Activated T-helper 9 cell treated with anti-CD3 and anti-CD28 coated beads, Interleukin-2, amount 50 U/mL, for 16 hours (primary cell): ENCODE measurements at places on chromosomes 2 and 18.

DNA sequence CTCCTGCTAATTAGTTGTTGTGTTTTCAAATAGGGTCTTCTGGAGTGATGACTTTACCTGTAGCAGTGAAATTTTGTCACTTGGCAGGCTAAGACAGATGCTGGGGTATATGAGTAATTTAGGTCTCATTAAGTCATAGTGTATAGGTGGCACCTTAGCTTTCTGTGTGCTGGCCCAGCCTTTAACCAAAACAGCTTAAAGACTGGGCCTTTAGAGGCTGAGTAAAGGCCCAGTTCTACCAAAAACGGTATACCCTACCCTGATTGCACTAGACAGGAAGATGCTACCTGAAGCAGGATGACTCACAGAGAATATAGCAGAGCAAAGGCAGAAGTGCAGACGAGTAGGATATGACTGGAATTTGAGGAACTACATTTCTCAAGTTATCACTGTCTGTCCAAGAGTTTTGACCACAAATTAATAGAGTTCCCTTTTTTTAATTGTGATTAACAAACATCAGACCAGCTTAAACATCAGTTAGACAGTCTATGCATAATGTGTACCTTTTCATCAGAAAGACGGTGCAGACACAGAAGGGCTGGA lies 337.9 kb upstream of the SALL3 start:
- no peak for DNase-seq

DNA sequence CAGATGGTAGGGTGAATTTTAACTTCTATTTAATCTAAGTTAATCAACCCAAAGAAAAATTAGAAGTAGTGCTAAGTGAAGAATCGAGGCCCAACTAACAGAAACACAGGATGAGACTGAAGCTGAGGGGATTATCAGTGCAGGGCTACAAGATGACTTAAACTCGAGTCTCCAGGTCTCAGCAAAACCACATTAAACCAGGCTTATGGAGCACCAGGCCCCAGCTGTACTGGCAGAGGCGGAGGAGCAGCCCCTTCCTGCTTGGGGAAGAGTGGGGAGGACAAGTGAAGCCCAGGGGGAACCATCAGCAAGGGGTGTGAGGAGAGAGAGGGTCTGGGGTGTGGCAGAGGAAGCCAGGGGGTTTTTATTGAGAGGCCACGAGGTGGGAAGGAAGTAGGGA lies 135.9 kb upstream of the EPAS1 start:
- DNase-seq: no peak

DNA sequence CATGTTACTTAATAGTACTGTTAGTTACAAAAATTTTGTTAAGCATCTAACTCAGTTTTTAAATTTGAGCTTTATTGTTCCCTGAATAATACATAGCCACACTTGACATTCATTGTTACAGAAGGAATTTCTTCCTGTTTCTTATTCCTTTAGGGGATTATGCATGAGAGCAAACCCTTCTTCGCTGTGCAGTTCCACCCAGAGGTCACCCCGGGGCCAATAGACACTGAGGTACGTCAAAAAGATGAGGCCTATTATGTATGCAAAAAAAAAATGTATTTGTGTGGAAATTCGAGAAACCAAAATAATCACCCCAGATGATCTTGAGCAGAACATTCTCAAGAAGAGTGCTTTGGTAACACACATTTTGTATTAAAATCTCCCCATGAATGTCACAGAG lies 36.3 kb downstream of the CPS1 start:
- DNase-seq: no peak

DNA sequence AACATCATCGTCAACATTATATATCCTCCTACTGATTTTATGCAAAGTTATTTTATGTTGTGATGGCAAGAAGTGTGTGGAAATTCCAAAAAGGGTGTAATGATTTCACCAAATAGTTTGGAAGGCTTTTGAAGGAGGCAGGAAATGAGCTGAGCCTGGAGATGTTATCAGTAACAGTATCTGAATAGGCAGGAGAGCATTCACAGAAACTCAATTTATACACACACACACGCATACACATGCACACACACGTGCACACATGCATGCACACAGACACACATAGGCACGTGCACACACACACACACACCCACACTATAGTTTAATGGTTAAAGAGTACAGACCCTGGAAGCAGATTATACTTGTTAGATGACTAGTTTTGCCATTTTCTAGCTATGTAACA lies 47.3 kb downstream of the ARHGEF4 start:
- DNase-seq: no peak

- DNase-seq: no peak
These were observed 30.1 kb upstream of the THOC1 start for GRCh38 chr18:297936-298335.

DNA sequence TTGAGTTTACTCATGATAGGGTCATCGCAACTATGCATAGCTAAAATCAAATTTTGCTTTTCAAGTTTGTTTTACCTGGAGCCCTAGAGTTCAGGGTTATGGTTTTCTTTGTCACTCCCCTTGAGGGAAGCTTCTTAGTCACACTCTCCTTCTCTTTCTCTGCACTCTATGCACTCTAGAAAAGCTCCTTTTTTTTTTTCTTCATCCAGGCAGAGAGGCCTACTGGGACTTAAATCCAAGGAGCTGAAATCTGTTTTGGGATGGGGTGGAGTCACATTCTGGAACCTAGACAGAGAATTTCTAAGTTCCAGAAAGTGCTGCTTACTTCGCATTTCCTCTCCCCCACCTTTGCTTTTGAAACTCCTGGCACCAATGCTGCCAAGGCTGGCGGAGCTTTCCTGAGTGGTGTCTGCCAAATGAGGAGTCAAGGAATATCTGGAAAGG lies 19.1 kb upstream of the IL18R1 start:
- no peak for DNase-seq

DNA sequence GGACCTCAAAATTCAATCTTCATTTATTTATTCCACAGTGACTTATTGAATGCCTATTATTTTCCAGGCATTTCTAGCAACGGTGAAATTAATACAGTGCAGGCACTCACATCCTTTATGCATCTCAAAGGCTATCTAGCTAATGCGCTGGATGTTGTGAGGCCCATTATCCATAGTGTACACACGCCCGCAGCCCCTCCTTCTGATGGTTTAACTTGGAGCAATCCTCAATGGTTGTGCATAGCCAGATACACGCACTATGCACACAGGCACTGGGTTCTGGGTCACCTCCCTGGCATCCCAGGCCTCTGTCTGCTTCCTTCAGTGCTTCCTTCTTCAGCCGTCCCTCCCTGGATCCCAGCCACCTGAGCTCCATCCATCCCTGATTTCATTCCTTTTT lies 108.5 kb upstream of the BOD1L2 start:
- no peak for DNase-seq

GRCh38 chr2:238046725-238047270 lies 14.0 kb upstream of the SCLY start:
- no peak for DNase-seq

GRCh38 chr2:176356251-176356650 lies 87.0 kb downstream of the MTX2 start:
- no peak for DNase-seq

DNA sequence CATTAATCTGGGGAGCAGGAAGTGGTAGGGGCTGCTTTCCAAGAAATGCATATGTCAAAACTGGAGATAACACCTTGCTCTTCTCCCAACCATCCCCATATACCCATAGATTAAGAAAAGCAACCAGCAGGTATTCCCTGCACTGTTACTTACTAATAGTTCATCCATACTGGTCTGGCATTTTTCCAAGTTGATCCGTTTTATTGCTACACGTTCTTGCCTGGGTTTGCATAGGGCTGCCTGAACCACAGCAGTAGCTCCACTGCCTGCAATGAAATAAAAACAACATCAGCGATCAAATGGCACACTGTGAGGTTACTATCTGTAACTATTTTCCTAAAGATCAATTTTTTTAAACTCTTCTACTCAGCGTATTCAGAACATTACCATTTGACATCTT lies 65.6 kb downstream of the STK39 start:
- no peak for DNase-seq

DNA sequence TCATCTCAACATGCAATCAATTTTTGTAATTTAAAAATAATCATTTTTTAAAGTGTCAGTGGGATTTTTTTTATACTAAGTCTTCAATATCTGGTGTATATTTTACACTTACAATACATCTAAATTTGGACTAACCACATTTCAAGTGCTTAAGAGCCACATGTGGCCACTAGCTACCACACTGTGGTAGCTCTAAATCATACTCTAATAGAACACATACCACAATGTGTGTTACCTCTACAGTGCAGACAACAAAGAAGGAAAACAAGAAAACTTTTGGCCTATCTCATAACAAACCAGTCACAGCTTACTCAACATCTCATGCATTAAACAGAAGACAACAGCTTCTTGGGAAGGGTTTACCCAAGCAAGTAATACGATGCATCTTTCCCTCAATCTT lies 24.5 kb downstream of the PIAS2 start:
- DNase-seq: no peak

- DNase-seq: no peak
These were observed 242.0 kb downstream of the HDAC4 start for GRCh38 chr2:239158641-239159475.

GRCh38 chr18:21183670-21184069 lies 58.4 kb upstream of the GREB1L start:
- DNase-seq: no peak

DNA sequence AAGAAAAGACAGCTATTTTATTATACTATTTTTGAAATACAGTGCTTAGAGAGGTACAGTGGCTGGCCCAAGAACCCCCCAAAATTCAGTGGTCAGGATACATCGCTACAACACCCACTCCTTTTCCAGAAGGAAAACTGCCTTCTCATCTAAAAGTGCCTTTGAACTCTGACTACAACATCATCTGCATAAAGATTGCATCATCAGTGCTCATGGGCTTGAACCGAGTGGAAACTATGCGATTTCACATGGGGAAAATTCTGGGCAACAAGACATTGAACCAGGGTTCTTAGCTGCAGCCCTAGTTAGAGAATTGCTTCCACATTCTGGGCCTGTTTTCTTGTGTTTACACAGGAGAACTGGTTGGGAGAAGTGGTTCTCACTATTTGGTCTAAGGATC lies 294.6 kb upstream of the SLC14A2 start:
- DNase-seq: no peak

DNA sequence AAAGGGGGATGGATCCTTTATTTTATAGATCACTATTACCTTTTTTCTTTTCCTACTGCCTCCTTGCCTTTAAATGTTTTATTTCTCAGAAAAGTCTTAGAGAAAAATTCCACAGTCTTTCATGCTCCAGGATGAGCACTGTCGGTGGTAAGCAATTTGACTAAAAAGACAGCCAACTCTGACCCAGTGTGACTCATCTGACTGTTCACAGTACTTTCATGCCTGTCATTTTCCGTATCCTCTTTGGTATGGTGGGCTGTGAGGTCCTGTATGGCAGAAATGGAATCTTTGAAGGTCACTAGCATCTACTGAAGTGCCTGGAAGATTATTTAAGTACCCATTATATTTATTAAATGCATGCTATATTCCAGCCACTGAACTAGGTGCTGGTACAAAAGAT lies 2.1 kb upstream of the RFTN2 start:
- DNase-seq: no peak

DNA sequence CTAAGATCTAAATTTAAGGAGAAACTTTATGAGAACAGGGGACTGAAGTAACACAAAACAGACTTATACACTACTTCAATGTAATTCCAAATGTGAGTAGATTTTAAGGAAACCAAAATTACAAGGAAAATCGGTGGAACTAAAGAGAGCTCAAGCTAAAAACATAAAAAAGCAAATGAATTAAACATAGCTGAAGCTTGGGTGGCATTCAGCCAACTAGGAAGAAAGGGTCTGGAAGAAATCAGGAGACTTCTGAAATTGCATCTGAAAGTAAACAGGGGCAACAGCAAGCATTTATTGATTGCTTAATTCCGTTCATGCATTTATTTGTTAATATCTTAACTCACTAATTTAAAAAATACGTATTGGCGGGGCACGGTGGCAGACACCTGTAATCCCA lies 727.3 kb upstream of the PKDCC start:
- DNase-seq: no peak

DNA sequence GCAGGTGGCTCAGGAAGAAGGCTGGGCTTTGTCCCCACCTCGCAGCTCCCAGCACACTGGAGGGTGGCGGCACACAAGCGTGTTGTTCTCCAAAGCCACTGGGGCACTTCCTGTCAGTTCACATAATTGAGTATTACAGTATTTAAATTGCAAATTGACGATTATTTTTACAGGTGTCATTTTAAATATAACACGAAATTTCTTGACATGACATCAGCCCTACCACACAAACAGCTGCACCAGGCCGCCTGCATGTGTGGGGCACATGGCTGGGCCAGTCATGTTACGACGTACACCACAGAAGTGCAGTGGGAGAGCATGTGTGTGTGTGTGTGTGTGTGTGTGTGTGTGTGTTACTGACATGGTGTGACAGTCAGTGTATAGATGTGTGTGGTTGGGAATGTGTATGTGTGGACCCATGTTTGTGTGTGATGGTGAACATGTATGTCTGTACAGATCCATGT lies 155.6 kb downstream of the TTC32 start:
- no peak for DNase-seq

GRCh38 chr2:181332044-181332605 lies 125.1 kb upstream of the ITGA4 start:
- no peak for DNase-seq

DNA sequence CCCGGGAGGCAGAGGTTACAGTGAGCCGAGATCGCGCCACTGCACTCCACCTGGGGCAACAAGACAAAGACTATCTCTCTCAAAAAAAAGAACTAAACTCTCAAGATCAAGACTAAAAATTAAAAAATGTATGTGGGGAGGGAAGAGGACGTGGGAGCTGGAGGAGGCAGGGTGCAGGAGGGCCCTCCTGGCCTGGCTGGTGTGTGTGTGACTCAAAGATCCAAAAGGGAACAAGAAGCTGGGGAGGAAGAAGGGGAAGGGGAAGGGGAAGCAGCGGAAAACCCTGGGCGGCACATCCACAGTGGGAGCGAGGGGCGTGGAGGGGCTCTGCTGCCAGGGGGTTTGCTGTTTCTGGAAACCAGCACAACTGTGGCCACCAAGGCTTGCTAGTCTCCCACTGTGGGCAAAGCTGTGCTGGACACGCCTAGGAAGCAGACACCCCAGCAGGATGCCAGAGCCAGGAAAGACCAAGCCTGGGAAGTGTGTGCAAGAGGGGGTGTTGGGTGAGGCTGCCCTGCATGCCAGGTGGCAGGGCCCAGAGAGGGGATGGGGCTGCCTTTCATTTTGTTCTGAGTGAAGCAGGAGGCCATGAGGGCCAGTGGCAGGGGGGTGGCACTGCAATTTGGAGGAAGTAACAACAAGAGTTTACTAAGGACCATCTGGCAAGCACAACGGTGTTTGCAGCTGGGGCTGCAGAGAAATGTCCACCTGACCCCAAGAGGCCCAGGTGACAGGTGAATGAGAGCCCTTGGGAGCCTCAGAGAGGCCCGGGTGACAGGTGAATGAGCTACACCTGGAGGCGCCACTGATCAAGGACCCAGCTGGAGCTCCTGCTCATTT lies 44.5 kb downstream of the ANO7 start:
- no peak for DNase-seq

- no peak for DNase-seq
These were observed 108.7 kb downstream of the TRIM43 start for GRCh38 chr2:95700519-95700918.

GRCh38 chr2:160279813-160280465 lies 79.9 kb upstream of the ITGB6 start:
- no peak for DNase-seq

GRCh38 chr2:207528980-207529329 lies 807 bp upstream of the CREB1 start:
- DNase-seq: peak; percentile 48

- DNase-seq: no peak
These were observed 268.8 kb downstream of the TWIST2 start for GRCh38 chr2:239116456-239117246.

- DNase-seq: no peak
These were observed 419.9 kb downstream of the STK39 start for GRCh38 chr2:167827352-167828097.

- DNase-seq: no peak
These were observed 177.3 kb downstream of the TMEM247 start for GRCh38 chr2:46656640-46657039.
